ENCODE measurements at places on chromosomes 5 and 9.

- no peak for DNase-seq
These were observed 227.9 kb upstream of the TARS1 start for GRCh38 chr5:33212900-33213299.

GRCh38 chr5:1202026-1202797 lies 817 bp downstream of the SLC6A19 start:
- no peak for DNase-seq

GRCh38 chr9:74366111-74366510 lies 131.0 kb upstream of the RORB start:
- DNase-seq: peak; percentile 1

DNA sequence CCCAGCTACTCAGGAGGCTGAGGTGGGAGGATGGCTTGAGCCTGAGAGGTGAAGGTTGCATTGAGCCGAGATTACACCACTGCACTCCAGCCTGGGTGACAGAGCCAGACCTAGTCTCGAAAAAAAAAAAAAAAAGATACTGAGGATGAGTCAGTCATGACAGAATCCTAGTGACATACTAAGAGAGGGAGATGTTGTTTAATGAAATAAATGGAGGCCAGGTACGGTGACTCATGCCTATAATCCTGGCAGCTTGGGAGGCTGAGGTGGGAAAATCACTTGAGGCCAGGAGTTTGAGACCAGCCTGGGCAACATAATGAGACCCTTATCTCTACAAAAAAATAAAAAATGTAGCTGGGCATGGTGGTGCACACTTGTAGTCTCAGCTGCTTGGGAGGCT lies 107.2 kb downstream of the ZFAND5 start:
- no peak for DNase-seq

DNA sequence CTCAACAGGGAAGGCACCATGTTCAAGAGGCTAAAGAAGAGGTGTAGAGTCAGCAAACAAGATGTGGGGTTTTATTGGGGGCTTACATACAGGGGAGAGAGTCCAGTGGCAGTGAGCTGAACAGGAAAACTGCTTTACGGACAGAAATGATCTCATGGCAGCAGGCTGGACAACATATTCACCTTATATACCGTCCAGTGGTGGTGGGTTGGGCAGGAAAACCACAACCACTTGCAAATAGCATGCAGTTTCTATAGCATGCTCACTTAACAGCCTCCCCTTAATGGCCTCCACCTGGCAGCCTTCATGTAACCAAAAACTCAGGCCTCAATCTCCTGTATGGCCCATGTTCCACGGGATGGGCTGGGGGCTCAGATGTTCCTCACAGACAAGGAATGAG lies 5.4 kb downstream of the TNFSF8 start:
- no peak for DNase-seq

DNA sequence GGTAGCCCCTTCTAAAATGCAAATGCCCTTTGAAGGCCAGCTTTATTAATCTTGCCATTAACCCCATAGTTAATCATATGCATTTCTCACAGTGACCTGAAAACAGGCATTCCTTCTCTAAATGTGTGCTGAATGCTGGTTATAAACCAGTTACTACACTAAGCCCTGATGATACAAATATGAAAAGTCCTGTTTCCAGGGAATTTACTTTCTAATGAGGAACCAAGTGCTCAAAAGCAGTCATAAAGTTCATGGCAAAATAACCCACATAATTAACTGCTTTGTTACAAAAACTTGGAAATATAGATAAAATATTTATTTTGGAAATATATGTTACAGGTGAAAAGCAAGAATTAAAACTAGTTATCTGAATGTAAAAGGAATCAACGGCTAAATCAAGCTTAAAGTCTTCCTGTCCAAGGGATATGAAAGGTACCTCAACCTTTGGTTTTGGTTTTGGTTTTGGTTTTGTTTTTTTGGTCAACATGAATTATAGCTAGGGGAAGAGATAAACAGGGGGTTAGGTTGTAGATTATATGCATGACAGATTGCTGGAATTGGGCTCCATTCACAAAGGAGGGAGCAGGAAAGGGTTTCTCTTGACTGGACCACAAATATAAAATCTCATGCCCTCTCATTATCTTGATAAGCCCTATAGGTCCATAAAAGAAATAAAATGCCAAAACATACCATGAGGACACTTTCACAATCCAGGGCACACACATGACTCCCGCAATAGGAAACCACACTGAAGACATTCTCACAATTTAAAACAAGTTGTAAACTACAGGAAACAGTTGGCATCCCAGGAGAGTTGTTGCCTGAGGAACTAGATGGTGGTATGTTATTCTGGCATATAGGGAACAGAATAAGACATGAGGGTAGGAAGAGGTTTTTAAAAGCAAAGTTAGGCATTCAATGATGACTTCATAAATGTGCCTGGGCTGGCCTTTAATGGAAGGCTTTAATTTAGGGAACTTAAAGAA lies 46.7 kb upstream of the MACIR start:
- DNase-seq: peak; percentile 39

- no peak for DNase-seq
These were observed 102.2 kb downstream of the APTX start for GRCh38 chr9:32899181-32899580.

- DNase-seq: no peak
These were observed 7.4 kb downstream of the SLC12A7 start for GRCh38 chr5:1104327-1105006.

GRCh38 chr5:31948006-31948405 lies 226.1 kb downstream of the GOLPH3 start:
- DNase-seq: no peak

GRCh38 chr9:27125936-27126335 lies 16.9 kb downstream of the TEK start:
- DNase-seq: peak; percentile 17

DNA sequence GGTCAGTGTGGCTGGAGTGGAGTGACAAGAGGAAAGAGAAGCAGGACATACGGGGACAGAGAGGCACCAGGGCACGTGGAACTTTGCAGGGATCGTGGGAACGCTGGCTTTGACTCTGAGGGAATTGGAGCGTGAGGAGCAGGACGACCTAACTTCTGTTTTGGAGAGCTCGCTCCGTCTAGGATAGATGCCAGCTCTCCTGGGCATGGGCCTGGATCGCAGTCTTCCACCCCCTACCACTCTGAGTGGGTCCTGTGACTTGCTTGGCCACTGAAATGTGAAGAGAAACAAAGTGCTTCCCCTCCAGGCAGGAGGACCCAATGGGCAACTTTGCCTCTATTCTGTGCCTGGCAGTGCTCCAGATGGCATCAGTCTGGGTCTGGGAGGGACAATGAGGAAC lies 8.7 kb upstream of the SH3PXD2B start:
- DNase-seq: no peak

- DNase-seq: no peak
These were observed 695 bp upstream of the ANXA6 start for GRCh38 chr5:151158287-151158661.

- DNase-seq: no peak
These were observed 74.2 kb downstream of the ST8SIA4 start for GRCh38 chr5:100828898-100829356.

DNA sequence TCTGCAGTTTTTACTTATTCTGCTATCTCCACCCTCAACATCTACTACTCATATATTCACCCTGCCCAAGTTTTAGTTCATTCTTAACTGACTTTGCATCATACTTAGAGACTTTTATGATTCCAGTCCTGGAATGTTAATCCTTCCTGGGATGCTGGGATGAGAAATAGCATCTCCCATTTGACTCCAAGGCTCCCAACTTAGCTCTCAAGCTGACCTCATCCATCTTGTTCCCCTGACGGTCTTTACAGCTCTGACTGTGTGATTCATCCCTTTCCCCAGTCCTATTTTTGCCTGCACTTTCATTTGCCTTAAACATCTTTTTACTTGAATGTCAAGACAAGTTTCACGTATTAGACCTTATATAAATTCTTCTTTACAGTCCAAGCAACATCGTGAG lies 297.8 kb downstream of the EPB41L4A start:
- no peak for DNase-seq
